Left ventricle myocardium inferior (tissue), 1 donor: ENCODE measurements at places on chromosomes 1 and 21.

DNA sequence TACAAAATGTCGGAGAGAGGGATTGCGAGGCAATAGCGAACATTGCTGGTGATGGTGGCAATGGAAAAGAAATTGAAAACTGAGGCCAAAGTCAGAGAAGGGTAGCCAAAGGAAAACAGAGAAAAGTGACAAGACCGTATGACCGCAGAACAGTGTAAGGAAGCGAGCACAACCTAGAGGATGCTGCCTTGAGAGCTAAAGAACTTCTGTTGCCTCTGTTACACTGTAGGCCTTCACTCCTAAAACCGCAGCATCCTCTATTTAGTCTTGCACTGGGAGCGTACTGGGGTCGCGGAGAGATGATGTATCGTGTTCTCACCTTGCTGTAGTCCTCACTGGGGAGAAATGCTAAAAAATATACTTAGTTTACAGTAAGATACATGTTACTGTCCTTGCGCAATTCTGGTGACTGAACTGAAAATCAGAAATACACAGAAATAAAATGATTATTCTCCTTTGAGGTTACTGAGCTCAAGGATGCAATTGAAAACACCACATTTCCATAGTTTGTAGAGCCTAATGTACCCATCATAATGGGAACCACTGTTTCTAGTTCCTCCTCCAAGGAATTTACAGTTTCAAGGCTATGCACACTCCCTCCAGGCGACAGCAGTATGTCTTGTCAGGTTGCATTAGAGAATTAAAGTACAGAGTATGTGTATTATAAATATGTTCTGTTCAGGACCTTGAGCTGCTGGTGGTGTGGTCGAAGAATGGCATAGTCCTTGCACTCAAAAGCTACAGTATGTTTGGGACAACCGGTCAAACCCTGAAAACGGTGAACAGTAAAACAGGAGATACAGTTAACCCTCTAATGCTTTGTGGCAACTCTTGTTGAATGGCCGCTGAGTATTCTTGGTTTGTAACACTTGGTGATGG is 1.3 kb downstream of the NEK7 start:
- no peak for DNase-seq

DNA sequence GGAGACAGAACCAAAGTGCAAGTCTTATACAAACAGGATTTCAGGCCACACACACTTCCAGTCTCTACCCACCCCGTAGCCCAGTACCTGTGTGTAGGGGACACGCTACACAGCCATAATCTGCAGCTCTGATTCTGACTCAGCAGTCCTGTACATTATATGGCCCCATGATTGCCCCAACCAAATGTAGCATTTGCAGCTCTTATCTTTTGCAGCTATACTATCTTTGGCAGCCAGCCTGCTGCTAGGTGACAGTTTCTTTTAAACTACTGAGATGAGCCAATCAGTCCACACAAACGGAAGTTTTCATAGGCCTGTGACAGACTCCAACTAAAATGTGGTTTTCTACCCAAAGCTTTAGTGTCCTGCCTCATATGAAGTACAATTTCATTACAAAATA is 259.6 kb upstream of the ST6GALNAC5 start:
- DNase-seq: no peak

GRCh38 chr21:15870819-15871218 is 141.0 kb downstream of the USP25 start:
- no peak for DNase-seq

DNA sequence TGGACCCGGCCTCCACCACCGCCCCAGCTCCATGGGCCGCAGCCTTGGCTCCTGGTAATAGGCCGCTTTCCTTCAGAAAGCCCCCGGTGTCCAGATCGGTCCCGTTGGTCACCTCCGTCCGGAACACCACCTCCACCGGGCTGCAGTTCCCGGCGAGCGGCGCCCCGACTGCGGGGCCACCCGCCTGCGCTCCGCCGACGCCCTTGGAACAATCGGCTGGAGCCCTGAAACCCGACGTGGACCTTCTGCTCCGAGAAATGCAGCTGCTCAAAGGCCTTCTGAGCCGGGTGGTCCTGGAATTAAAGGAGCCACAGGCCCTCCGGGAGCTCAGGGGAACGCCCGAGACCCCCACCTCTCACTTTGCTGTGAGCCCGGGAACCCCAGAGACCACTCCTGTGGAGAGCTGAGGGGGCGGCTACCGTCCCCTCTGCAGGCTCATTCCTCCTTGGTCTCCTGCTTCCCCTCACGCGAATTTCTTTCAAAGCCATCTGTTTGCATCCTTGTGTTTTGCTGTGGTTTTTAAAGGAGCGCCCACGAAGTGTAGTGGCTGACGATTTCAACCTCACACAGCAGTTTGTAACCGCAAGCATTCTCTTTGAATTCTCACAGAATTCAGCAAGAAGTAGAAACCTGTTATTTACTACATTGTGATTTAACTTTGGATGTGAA is 6.0 kb downstream of the FCRLB start:
- no peak for DNase-seq

GRCh38 chr1:62676611-62677356 is 11.4 kb downstream of the DOCK7 start:
- DNase-seq: no peak

DNA sequence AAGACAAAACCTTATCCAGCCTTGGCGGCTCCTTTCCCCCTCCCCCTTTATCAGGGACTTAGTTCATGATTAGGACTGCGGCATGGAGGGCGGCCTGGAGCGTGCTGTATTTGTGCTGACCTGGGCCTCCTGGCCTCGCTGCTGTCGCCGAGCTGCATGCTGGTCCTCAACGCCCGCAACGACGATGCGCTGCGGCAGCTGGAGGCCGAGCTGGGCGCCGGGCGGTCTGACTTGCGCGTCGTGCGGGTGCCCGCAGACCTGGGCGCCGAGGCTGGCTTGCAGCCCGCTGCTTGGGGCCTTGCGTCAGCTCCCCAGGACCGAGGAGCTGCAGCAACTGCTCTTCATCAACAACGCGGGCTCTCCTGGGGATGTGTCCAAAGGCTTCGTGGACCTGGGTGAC is 70.9 kb downstream of the TM2D1 start:
- DNase-seq: no peak

- no peak for DNase-seq
Measured at GRCh38 chr1:204413170-204413535, 1.5 kb upstream of the PPP1R15B start.

GRCh38 chr1:3683992-3684391 is 31.7 kb downstream of the TP73 start:
- DNase-seq: no peak

- DNase-seq: no peak
Measured at GRCh38 chr1:224732377-224733026, 116.4 kb downstream of the CNIH3 start.

- no peak for DNase-seq
Measured at GRCh38 chr1:65773391-65774123, 19.1 kb upstream of the PDE4B start.

- DNase-seq: no peak
Measured at GRCh38 chr1:77100875-77101274, 118.4 kb downstream of the PIGK start.

- DNase-seq: no peak
Measured at GRCh38 chr1:199322278-199322677, 683.4 kb downstream of the PTPRC start.

- DNase-seq: no peak
Measured at GRCh38 chr21:44365967-44366585, 12.7 kb downstream of the TRPM2 start.

- no peak for DNase-seq
Measured at GRCh38 chr1:232611834-232612233, 18.1 kb downstream of the SIPA1L2 start.

DNA sequence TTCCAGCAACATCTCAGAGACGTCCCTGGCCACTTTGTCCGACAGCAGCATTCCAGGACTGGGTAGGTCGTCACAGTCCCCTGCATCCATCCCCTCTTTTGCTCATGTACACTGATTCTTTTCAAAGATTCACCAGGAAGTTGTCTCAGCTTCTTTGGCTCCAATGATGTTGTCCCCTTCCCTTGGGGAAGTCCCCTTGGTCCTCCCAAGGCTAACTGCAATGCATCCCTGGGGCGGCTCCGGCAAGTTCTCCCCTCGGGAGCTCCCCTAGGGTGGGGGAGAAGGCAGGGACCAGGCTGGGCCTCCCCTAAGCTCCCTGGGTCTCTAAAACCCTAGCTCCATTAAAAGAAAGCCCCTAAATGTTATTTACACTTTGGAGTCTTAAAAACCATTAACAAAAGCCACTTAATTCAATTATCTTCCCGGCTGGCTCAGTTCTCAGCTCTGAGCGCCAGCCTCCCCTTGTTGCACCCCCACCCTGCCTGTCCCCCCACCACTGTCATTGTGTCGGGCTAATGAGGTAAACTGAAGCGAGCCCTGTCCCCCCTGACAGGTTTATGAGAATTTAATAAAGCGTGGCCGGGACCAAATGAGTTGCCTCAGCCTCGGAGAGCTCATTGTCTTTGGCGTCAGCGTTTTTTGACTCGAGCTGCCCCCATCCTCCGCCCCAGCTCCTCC is 25.3 kb downstream of the KNCN start:
- no peak for DNase-seq

DNA sequence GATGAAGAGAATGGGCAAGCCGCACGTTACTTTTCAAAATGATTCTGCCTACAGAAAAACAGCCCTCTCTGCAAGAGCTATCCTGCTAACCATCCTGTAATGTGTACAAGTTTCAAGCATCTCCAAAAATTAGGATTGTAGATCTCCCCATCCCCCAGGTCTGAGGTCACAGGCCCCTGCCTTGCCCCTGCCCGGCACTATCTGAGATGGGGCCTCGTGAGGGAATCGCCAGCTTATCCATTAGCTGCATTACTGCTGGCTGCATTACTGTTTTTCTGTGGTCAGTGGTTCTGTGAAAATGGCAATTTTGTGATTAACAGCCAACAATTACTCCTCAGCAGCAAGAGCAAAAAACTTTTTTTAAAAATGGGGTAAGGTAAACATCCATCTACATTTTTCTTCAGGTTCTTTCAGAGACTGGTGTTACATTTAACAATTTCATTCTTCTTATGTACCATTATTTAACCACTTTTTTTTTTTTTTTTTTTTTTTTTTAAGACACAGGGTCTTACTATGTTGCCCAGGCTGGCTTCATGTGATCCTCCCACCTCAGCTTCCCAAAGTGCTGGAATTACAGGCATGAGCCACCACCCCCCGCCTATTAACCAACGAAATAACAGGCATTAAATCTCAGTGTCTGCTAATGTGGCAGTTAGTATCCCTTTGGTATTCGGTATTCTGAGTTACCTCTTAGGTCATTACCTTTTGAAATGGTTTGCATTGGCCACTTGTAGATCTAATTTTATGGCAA is 83.8 kb downstream of the MRPL37 start:
- no peak for DNase-seq

DNA sequence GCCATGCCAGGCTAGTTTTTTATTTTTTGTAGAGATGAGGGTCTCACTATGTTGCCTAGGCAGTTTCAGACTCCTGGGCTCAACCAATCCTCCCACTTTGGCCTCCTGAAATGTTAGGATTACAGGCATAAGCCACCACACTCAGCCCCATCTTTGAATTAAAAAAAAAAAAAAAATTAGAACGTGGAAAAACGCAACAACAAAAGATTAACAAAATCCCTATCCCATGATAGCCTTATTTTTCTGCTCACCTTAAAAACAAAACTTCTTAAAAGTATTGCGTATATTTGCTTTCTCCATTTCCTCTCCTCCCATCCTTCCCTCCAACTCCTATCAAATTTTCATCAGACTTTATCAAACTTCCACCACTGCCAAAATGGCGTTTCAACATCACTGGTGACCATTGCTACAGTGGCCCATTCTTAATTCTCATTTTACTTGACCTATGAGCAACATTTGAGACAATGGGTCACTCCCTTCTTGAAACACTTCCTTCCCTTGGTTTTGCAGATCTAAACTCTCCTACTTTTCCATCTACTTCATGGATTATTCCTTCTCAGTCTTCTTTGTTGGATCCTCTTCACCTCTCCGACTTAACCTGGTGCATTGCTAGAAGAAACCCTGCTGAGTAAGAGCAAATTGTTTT is 579 bp upstream of the ZNF684 start:
- DNase-seq: no peak

- DNase-seq: no peak
Measured at GRCh38 chr1:27868556-27868931, 3.8 kb upstream of the THEMIS2 start.

GRCh38 chr1:95537176-95537575 is 303.2 kb downstream of the RWDD3 start:
- DNase-seq: no peak

- DNase-seq: peak; percentile 80
Measured at GRCh38 chr1:1122078-1122811, 6.4 kb upstream of the C1orf159 start.

DNA sequence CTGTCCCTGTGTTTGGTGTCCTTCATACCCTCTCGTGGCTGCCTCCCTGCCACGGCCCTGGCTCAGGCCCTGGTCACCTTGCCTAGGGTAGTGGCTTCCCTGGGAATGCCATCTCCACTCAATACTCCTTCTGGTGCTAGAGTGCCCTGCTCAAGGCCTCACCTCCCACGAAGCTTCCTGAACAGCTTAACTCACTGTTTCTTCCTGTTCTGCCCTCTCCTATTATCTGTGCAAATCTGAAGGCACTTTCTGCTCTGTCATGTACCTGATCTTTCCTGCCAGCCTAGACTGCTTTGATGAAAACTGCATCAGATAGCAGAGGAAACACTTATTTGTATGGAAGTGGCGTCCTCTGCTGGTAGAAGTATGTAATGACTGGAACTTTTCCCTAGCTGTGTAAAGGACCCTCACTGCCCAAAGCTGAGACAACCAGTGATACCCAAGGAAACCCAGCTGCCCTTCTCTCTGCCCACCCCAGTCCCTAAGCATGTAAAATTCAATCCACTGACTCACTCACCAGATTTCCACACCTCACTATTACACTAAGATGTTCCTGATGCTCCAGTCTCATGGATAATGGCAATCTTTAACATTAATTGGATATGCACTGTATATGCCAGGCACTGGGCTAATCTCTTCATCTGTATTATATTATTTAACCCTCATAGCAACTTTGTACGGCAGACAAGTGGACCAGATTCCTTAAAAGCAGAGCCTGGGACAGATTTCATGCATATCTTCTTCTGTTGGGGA is 36.2 kb upstream of the BTG2 start:
- no peak for DNase-seq

DNA sequence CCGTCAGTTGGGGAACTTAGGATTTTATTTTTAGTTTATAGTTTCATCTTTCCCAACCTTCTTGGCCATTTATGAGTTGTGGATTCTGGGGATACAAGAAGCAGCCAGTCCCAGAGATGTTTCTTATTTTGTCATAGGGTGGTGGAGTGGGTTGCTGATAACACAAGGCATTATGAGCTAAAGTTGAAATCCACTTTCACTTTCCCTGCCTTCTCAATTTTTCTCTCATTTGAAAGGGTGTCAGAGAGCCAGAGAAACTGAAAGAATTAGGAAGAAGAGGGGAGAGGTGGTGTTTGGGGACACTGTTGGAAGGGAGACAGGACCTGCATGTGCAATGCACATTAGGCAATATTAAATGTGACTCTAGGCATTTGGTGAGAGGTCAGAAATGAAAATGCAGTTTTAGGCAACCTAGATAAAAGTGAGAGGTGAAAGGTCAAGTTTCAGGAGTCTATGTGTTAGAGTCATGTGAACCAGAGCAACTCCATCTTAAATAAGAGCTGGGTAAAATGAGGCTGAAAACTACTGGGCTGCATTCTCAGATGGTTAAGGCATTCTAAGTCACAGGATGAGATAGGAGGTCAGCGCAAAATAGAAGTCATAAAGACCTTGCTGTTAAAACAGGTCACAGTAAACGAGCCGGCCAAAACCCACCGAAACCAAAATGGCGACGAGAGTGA is 71.1 kb upstream of the F3 start:
- no peak for DNase-seq

GRCh38 chr1:214658785-214659184 is 55.8 kb downstream of the CENPF start:
- no peak for DNase-seq

- no peak for DNase-seq
Measured at GRCh38 chr1:3814771-3815561, 18.7 kb upstream of the LRRC47 start.
